Caudate nucleus (tissue), 63 donors: ENCODE measurements at places on chromosomes 3 and 15.

- no peak for DNase-seq
Measured at GRCh38 chr3:55183201-55183600, 255.3 kb upstream of the LRTM1 start.

- peak; percentile 19 for DNase-seq
Measured at GRCh38 chr3:13657660-13658435, 108.9 kb downstream of the FBLN2 start.

- no peak for DNase-seq
Measured at GRCh38 chr15:35929740-35930444, 383.9 kb upstream of the DPH6 start.

DNA sequence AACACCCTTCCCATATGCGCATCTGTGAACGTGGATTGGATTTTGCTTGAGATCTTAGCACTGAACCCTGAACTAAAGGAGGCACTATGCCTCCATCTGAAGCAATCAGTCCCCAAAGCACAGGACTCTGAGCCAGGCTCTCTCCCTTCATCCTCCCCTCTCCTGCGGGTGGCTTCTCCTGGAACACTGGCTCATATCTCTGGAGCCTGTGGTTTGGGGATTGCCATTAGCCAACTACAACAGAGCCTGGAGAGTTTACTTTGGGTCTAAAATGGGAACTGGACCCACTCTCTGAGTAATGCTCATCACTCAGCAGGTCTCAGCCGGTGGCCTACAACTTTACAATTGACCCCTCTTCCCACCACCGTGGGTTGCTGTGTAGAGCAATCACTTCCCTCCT, 190.8 kb upstream of the HES1 start:
- DNase-seq, result no peak

DNA sequence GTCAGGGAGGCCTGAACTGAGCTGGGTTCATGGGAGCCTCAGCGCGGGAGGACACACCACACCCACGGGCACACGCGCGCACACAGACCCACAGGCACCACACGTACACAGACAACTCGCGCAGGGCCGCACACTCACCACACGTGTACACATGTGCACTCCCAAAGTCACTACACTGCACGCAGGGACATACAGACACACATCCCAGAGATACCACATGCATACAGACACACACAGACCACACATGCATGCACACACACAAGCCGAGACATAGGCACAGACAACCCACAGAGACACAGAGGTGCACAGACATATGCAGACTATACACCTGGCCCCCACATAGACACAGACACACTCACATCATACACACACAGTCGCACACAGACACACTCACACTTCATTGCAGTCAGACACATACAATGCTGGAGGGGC, 1.1 kb upstream of the MGLL start:
- DNase-seq, result no peak

DNA sequence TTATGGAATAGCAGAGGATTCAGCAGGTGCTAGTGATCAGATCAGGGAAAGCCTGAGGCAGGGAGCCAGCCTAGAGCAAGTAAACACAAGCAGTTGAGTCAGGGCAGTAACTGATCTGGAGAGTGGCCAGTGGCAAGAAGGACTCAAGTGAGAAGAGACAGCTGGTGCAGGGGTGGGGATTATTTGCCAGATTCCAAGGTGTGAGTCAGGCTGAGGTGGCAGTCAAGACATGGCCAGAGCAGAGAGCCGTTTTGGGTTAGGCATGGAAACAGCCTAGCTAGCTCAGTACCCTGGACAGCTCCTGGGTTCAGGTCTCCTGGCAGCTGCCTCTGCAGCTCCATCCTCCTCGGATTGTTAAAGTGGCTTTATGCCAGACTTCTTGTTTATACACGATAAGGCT, 281.9 kb upstream of the ONECUT1 start:
- DNase-seq, result no peak

GRCh38 chr3:49998326-49998725, 58.4 kb downstream of the RBM6 start:
- DNase-seq, result no peak

DNA sequence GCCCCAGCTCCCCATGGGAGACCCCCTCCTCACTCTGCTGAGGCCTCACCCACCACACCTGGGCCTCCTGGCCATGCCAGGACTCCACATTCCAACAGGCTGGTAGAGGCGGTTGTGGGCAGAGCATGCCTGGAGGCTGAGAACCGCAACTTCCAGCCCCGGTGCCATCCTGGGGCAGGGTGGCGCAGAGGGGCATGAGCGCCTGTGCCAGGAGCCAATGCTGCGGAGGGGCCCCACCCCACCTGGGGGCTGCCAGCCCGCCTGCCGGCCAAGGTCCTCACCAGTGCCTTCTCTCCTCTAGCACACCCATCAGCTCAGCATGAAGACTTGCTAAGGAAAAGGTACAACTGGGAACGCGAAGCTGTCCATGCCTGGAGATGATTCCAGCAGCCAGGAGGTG, 34.3 kb upstream of the SLC6A6 start:
- no peak for DNase-seq

DNA sequence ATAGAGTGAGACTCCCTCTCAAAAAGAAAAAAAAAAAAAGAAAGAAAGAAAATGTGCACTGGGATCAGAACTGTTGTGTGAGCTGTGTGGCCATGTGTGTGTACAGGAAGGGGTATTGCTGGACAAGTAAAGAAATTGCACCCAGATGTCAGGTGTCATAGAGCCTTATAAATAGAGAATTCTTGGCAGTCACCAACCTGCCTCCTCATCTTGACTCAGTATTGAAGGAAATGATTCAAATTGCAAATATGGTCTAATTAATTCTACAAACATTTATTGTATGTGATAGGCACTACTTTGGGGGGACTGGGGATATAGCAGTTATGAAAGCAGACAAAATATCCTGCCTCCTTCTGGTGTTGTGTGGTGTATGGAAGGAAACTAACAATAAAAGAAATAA, 243.8 kb upstream of the TTC14 start:
- DNase-seq, result no peak

- no peak for DNase-seq
Measured at GRCh38 chr15:29747837-29748417, 74.3 kb downstream of the TJP1 start.

GRCh38 chr15:68609629-68610028, 30.8 kb downstream of the CORO2B start:
- no peak for DNase-seq

GRCh38 chr3:59424268-59425010, 374.6 kb upstream of the CFAP20DC start:
- no peak for DNase-seq

DNA sequence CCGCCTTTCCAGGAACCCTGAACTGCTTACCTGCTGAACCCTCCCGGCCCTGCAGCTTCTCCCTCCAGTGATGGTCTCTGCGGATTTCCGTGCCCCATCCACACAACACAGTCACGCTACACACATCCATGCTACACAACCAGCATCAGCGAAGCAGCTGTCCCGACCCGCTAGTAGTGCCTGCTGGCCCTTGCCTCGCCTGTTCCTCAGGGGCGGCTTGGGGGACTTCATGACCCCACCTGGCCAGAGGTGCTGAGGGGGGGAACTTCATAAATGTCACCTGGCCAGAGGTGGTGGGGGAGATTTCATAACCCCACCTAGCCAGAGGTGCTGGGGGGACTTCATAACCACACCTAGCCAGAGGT, 530 bp upstream of the TUBGCP5 start:
- peak; percentile 11 for DNase-seq

DNA sequence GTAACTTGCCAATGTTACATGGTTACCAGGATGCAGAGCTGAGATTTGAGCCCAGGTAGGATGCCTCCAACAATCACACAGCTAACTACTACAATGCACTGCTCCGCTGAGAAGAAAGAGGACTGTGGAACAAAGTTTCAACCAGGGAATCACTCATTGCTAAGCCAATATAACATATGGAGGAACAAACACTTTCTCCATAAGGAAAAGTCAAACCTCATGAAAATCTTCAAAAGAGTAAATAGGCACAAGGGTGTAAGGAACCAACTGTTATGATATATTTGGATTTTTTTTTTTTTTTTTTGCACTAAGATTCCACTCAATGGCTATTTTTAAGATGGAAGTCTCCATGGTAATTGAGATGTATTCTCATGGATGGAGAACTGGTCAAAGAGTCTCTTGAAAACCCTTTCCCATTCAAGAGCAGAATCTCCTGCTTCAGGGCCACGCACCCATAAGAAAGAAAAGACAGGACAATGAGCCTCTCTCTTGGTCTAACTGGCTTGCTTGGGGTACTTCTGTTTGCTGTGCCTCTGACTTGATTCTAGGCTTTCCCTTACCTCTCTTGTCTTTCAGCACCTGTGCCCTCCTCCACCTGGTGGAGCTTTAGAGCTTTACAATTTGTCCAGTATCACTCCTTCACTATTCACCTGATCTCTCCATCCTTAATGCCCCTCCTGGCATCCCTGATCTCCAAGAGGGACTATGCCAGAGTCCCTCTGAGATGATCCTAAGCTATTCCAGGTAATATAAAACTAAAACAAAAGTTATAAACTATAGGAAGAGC, 252.8 kb downstream of the NTRK3 start:
- no peak for DNase-seq

DNA sequence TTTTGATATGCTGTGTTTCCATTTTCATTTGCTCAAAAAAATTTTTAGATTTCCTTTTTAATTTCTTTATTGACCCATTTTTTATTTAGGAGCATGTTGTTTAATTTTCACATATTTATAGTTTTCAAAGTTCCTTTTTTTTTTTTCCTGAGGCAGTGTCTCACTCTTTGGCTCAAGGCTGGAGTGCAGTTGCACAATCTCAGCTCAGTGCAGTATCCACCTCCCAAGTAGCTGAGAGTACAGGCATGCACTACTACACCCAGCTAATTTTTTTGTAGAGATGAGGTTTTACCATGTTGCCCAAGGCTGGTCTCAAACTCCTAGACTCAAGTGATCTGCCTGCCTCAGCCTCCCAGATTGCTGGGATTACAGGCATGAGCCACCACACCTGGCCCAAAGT, 36.2 kb downstream of the PFN2 start:
- DNase-seq, result no peak

- no peak for DNase-seq
Measured at GRCh38 chr3:149555927-149556326, 81.4 kb downstream of the TM4SF4 start.

DNA sequence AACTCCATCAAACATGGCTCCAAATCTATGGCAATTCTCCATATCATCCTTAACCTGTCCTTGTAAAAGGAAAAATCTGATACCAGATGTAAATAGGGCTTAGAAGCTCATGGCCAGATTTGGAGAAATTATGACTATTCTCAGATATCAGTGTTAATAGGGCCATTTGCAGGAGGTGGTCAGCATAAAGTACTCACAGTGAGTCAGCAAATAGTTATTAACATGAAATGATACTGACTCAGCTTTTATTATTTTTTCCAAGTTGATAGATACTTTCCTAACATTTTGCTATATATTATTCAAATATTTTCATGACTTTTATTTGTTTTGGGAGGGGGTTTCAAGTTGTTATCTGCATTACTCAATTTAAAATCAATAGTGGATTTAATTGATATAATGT, 255.8 kb downstream of the MFSD1 start:
- DNase-seq, result no peak

- DNase-seq, result no peak
Measured at GRCh38 chr3:194727435-194728128, 41.9 kb downstream of the FAM43A start.

- no peak for DNase-seq
Measured at GRCh38 chr3:148042663-148043445, 633.7 kb downstream of the ZIC1 start.

GRCh38 chr3:86845726-86846125, 145.2 kb downstream of the VGLL3 start:
- DNase-seq, result no peak

- no peak for DNase-seq
Measured at GRCh38 chr15:89356634-89357298, 22.1 kb upstream of the POLG start.

GRCh38 chr3:127680146-127680661, 7.5 kb downstream of the ABTB1 start:
- no peak for DNase-seq

DNA sequence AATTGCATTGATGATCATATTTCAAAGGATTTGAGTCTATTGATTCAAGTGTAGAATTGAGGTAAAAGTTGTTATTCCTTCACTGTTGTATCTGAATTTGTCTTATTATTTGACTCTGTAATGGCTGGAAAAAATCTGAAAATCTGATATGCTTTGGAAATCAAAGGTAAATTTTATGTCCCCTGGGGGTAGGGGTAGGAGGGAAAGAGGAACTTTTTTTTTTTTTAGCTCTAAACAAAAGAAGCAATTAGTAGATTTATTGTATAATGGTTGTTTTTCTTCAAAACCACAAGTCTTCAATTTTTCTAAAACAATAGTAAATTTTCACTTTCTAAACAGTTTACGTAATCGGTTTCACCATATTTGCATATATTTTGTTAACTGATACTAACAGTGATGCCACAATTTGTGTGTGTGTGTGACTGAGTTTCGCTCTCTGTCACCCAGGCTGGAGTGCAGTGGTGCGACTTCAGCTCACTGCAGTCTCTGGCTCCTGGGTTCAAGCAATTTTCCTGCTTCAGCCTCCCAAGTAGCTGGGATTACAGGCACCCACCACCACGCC, 91.7 kb upstream of the GOLGA6L4 start:
- DNase-seq, result no peak

DNA sequence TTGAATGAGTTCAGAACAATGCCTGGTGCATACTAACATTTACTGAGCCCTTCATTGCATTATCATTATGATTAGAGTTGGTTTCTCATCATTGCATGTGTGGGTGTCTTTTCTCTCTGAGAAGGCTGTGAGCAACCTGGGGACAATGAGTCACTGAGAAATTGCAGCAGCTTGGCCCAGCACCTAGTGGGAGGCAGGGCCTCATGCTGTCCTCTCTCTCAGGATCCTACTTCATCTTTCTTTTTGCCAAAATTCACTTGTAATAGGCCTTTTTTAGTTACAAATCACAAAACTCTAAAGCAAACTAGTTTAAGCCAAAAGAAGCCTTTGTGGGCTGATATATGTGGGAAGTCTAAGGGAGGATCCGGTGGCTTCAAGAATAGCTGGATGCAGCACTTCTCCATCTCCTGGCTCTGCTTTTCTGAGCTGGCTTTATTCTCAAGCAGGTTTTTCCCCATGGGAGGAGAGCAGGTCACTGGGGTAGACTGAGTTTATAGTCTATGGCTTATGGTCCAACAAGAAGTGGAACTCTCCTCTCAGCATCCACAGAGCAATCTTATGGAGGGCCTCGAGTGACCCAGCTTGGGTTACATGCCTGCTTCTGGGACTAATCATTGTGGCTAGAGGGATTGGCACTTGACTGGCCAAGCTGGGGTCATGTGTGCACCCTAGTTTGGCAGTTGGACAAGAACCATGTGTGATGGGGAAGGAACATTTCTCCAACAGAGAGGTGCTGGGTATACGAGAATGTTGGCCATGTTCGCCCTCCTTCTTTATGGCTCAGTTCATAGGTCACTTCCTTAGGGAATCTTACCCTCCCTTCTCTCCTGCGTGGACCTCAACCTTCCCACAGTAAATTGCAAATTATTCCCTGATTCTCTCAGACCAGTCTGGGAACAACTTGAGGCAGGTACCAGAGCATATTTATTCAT, 8.7 kb upstream of the CAMK1 start:
- DNase-seq, result peak; percentile 49

DNA sequence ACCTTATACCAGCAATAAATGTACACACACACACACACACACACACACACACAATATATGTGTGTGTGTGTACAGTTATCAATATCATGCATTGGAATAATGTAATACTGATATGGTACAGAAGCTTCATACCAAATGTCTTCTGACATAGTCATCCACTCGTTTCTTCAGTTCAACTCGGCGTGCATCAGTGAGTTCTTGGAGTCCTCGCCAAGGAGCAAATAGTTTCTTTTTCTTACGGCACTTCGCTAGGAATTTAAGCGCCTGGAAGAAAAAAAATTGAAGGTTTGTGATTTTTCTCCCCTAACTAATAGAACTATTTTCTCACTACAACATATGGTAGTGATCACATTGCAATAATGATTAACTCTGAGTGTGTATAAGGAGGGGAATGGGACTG, 32.1 kb upstream of the GOLGB1 start:
- no peak for DNase-seq
